BJ (cell line): ENCODE measurements at places on chromosomes 11 and 22. TPM values are rescaled to one million over a fixed set of nuclear protein-coding genes. Genes with fewer than 3 reads are reported as not detected.

The OR8D4 gene
- polyA plus RNA-seq = not detected in 2 replicates

The MRGPRX3 gene
- polyA plus RNA-seq = not detected in 2 replicates

The CBLIF gene
- not detected in 2 replicates for polyA plus RNA-seq

The NRGN gene
- 0.98 and 1.6 TPM in 2 replicates for polyA plus RNA-seq

The HOATZ gene
- polyA plus RNA-seq = not detected in 2 replicates

The SPDYC gene
- not detected in 2 replicates for polyA plus RNA-seq

The TP53I11 gene
- 22.2 and 29.6 TPM in 2 replicates for polyA plus RNA-seq

The NXPE4 gene
- not detected in 2 replicates for polyA plus RNA-seq

The ALDH3B1 gene
- polyA plus RNA-seq = 48.4 and 74.2 TPM in 2 replicates

The TCN1 gene
- not detected in 2 replicates for polyA plus RNA-seq

The SLC6A5 gene
- polyA plus RNA-seq = not detected in 2 replicates

The SCUBE1 gene
- polyA plus RNA-seq = not detected in 2 replicates

The YPEL4 gene
- polyA plus RNA-seq = 0.26 TPM in 2 replicates

GRCh38 chr11:62433141-62433903 lies 14.5 kb downstream of the SCGB1A1 start:
- DNase-seq = no peak

DNA sequence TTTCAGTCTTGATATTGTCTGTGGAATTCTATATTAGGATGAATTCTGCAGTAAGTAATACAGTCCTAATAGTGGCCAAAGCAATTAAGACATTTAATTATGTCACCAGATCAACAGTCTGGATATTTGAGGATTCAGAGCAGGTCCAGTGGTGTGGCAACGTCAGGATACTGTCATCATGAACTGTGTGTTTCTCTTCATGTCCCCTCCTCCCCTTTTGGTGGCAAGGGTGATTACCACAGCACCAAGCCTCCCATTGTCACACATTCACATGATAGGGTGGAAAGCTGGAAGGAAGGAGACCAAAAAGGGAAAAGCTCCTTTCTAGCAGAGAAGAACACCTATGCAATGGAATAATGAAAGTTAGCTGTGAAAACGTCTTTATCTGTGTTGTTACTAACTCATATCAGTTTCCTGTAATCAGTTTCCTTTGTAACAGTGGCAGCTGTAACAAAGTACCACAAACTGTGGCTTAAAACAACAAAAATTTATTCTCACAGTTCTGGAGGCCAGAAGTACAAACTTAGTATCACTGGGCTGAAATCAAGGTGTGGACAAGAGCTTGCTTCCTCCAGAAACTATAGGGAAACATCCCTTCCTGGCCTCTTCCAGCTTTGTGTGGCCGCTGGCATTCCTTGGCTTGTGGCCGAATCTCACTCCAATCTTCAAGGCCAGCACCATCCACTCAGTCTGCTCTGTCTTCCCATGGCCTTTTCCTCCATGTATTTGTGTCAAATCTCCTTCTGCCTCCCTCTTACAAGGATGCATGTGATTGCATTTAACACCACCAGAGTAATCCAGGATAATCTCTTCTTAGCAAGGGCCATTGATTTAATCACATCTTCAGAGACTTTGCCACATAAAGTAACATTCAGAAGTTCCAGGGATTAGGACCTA lies 6.5 kb upstream of the RBM14 start:
- no peak for DNase-seq

GRCh38 chr22:46289244-46289891 lies 7.3 kb upstream of the GTSE1 start:
- DNase-seq = no peak

GRCh38 chr11:72048766-72049460 lies 31.4 kb downstream of the NUMA1 start:
- DNase-seq = no peak

DNA sequence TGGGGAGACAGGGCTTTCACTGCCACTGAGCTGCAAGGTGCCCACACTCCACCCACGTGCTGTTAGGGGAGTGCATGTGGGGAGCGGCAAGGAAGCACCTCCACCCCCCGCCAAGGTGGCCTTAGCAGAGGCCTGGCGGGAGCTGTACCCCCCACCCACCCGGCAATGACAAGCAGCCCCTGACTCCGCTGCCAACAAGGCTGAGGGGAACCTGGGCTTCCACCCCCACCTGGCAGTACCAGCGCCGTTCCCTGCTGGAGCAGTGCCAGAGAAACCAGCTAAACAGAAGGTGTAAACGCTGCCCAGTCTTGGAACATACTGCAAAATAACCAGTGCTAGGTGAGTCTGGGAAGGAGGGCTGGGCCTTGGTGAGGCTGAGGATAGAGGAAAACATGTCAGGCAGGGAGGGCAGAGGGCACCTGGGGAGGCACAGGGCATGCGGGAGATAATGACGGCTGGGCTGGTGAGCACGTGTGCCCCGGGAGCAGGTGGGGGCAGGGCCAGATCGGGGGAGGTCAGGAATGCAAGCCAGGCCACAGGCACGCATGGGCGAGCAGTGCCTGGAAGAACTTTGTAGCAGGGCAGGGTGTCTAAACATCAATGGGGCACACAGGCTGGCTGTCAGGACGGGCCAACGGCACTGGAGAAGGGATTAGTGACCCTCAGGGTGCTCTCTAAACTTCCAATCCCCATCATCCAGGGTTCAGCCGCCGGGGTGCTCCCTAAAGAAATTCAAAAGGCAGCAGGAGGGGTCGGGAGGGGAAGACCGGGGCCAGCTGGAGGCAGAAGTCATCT lies 6.6 kb downstream of the CERK start:
- DNase-seq = no peak

DNA sequence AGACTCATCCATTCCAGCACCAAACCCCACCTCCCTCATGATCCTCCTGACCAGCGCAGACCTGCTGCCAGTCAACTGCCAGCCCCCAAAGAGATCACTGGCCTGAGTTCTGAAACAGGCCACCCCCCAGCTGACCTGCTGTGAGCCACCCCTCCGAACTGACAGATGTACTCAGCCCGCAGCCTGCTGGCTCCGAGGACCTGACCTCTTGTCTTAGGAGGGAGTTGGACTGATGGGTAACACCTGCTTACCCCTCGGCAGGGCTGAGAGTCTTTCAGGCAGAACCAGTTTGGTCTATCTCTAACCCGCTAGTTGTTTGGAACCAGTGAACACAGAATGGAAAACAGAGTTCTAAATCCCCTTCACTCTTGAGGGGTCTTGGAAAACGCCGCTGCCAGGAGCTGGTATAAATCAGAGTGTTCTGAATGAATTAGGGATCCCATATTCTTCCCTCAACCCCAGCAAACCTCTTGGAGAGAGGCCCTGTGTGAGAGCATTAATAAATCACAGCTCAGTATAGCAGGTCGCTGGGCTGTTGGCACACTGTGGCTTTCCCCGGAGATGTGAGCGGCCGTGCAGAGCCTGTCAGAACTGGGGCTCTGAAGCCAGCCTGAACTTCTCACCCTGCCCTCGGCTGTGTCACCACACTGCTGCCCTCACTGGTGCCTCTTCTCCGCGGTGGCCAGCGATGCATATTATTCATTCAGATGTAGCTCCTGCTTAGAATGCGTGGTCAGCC lies 165.1 kb upstream of the NCAM1 start:
- DNase-seq = no peak

DNA sequence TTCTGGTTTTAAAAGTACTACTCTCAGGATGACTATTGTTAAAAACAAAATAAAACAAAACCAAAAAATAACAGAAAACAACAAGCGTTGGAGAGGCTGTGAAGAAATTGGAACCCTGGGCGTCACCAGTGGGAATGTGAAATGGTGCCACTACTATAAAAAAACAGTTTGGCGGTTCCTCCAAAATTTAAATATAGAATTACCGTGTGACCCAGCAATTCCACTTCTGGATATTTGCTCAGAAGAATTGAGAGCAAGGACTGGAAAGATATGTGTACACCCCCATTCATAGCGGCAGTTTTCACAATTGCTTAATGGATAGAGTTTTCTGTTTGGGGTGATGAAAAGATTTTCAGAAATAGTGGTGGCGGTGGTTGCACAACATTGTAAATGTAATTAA lies 8.6 kb downstream of the APOA4 start:
- DNase-seq = no peak

- peak; percentile 10 for DNase-seq
Measured at GRCh38 chr11:125777309-125777708, 1.3 kb downstream of the PATE2 start.

GRCh38 chr11:124760205-124760652 lies 1.9 kb downstream of the ESAM start:
- no peak for DNase-seq

- no peak for DNase-seq
Measured at GRCh38 chr11:12674571-12674935, 332 bp downstream of the TEAD1 start.

DNA sequence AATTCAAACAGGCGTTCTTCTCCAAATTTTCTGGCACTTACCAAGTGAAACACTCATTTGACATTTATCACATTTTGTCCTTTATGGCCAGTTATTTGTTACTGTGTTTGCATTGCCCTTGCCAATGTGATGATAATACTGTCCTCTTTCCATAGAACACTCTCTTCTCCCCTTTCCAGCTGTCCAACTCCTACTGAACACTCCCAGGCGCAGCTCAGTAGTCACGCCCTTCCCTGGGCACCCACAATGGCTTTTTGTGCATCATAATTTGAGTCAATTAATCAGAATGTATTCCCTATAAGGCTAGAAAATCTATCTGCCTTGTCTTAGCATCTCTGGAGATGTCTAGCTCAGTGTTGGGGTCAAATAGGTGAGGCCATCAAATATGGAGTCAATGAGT lies 21.2 kb upstream of the B3GAT1 start:
- no peak for DNase-seq

GRCh38 chr22:50027639-50028537 lies 15.3 kb upstream of the IL17REL start:
- peak; percentile 9 for DNase-seq

DNA sequence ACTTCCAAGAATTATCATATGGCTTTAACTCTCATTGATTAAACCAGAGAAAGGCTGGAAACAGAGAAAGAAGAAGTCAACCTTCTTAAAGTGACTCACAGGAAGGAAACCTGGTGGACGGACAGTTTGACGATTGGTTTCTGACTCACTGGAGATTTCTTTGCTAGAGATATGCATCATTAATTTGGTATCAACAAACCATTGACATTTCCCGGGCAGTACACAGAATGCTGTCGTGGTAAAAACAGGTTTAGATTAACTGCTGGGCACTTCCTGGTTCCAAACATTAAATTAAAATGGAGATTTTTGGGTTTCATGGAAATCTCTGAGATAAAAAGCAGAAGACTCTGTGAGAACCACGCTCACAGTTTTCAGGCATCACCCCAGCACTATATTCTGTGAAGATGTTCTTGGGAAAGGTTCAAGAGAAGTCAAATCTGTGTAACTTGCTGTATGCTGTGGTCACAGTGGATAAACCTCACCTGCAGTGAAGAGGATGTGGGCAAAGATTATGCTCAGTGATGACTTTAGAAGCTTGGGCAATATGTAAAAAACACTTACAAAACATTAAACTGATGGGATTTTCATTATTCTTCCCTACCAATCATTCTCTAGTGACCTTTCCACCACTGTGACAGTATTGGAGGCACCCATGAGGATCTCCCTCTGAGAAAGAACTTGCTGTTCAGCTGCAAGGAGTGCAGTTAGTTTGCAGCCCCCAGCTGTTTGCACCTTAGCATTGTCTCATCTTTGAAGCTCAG lies 61.1 kb upstream of the CD44 start:
- no peak for DNase-seq
